Panc1 (cell line): ENCODE measurements at places on chromosomes 5 and 9. TPM values are rescaled to one million over a fixed set of nuclear protein-coding genes. Genes with fewer than 3 reads are reported as not detected.

DNA sequence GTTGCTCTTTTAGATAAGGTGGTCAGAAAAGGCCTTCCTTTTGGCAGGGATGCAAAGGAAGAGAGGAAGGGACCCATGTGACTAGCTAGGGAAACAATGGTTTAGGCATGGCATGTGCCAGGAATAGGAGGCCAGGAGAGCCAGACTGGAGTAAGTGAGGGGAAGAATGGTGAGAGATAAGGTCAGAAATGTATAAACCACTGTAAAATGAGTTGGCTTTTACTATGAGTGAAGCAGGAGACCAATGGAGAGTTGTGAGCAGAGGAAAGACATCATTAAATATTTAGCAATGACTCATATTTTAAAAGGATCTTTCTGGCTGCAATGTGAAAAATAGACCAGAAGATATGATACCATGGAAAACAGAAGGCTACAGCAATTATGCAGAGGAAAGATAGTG lies 50.9 kb downstream of the AP3B1 start:
- DNase-seq, result no peak

TCOF1 gene
- total RNA-seq, result 92.8 TPM

GRCh38 chr9:6996061-6996854 lies 238.5 kb downstream of the KDM4C start:
- DNase-seq, result no peak

DNA sequence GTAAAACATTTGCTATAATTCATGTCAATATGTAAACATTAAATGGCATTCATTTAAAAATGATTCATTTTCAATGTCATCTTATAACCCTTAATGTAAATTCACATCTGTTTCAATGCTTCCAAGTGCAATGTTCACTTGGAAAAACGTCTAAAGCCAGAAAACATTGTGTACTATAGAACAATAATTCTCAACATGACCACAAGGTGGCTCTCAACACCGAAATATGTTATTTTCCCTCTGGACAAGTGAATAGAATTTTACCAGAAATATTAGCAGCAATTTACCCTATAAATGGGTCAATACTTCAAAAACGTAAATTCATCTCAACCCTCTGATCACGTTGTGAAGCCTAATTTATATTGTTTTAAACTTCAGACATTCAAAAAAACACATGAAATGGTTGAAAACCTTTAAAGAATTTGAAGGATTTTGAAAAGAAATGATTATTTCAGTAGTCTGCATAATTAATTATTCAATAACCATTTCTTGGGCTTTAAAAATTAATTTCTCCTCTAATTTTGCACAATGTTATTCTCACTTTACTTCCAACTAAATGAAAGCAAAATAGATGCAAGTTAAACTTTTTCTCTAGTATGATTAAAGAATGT lies 11.0 kb downstream of the CDH10 start:
- peak; percentile 24 for DNase-seq

DNA sequence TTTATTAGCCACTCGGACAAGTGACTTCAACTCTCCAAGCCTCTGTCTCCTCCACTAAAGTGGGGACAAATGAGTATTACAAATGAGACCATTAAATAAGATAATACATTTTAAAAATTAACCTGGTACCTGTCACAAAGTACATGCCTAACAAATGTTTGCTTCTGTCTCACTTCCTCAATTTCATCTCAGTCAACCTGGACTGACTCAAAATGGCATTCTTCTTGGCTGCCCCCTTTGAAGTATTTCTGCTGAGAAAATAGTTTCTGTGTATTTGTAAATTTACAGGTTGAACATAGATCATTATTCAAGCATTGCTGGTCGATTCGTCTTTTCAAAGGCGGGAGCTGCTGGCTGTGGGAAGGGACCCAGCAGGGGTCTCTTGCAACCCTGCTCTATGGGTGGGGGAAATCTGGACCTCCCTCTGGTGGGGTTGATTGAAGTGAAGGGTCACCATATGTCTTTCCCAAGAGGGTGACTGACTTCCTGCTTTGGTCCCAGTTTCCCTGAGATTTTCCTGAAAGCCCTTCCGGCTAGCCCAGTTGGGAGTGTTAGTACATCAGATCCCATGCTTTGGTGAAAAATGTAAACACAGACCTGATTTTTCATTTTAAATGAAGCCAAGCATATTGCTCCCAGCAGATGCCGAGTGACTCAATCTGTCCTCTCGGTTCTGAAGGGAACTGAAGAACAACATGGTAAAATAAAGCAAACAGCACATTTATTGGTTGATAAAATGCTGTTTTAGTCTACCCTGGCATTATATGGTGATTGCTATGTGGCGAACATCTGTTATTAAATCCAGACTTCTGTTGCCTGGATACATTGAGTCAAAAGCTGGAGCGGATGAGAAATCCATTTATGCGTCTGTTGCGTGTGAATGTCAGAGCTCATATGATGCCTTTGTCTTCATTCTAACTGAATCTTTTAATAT lies 73.0 kb downstream of the KCNIP1 start:
- no peak for DNase-seq

DNA sequence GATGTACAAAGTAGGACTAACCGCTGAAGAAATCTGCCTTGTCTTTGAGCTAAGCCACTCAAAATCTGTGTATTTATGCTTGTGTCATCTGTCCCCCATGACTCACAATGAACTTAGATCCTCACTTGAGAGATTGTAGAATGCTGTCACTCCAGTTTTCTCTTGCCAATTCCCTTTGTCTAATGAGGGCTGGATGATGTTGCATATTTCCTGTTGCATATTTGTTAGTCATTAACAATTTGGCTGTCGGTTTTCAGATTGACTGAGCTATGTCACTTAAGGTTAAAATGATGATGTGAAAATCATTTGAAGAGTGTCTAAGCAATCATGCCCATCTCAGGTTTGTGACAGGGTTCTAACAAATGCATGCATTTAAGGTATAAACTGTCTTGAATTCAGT lies 481.7 kb downstream of the CDH10 start:
- DNase-seq, result no peak

GRCh38 chr5:135697959-135698345 lies 119.2 kb upstream of the CXCL14 start:
- no peak for DNase-seq

CCL27 gene
- 0.95 TPM for total RNA-seq

DNA sequence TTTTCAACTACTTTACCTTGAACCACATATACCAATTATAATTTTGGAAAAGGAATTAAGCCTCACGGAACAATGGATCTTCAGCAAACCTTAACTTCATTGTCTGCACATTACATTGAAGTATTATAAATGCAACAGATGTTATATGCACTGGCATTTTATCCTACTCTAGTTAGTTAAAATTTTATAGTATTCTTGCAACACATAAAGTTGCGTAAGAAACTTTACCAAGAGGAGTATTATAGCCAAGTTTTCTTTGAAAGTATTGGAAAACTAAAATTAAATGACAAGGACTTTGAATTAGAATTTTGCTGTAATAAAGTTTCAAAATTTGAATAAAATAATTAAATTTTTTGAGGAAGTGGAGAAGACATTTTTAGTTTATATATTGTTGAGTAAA lies 63.4 kb upstream of the SREK1 start:
- DNase-seq, result no peak

GRCh38 chr5:160742446-160742845 lies 109.6 kb downstream of the ATP10B start:
- no peak for DNase-seq

SPATA31E1 gene
- total RNA-seq, result not detected

NNT gene
- total RNA-seq, result 78.7 TPM

DNA sequence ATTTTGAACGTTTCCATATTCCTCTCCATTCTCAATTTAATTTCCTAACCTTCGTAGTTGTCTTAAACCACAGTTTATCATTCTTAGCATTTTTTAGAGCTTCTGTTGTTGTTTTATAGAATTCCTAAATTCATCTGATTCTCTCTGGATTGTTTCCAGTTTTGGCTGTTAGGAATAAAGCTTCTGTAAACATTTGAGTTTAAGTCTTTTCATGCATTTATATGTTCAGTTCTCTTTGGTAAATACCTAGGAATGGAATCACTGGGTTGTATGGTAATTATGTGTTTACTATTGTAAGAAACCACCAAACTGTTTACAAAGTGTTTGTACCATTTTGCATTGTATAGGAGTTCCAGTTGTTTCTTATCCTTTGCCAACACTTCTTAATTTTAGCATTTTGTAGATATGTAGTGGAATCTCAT lies 29.7 kb downstream of the GPR21 start:
- no peak for DNase-seq
